Stimulated activated CD4-positive, alpha-beta T cell treated with anti-CD3 and anti-CD28 coated beads, TNF-alpha, amount 100 ng/mL, for 48 hours (primary cell): ENCODE measurements at places on chromosomes 4 and X.

DNA sequence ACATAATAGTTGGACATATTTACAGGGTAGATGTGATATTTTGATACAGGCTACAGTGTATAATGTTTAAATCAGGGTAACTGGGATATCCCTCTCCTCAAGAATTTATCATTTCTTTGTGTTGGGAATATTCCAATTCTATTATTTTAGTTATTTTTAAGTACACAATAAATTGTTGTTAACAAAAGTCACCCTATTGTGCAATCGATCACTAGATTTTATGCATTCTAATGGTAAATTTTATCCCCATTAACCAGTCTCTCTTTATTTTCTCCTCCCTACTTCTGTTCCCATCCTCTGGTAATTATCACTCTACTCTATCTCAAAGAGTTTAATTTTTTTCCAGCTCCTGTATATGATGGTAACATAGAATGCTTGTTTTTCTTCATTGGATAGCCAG, 1631.9 kb upstream of the PABPC4L start:
- DNase-seq = no peak

GRCh38 chr4:83779103-83780052, 243.5 kb downstream of the GPAT3 start:
- no peak for DNase-seq

GRCh38 chr4:169791062-169791461, 33.3 kb upstream of the HPF1 start:
- no peak for DNase-seq

DNA sequence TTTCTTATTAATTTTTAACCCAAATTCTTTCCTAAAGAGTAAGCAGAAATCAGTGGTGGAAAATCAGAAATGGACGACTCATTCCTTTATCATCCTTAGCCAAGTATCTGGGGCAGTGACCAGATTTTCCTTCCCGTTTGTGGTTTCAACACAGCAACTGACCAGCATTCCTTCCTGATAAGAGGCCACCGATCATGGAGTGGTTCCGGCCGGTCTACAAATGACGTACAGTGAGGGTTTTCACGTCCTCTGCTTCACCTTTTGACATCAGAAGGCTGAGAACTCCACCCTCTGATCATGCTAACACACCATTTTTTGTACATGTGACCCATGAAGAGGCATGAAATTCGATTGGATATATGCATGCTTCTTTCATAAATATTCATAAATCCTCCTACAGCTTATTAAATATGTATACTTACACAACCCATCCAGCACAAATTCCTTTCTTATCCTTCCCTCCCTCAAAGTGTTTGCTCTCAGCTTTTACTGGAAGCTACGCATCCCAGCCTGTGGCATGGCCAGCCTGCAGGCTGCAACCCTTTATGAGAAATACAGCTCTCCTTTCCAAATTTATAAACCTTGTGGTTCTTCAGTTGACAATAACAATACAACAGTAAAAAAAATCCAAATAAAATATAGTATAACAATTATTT, 173.0 kb upstream of the CASK start:
- no peak for DNase-seq

GRCh38 chr4:38523054-38523453, 140.9 kb upstream of the KLF3 start:
- no peak for DNase-seq

DNA sequence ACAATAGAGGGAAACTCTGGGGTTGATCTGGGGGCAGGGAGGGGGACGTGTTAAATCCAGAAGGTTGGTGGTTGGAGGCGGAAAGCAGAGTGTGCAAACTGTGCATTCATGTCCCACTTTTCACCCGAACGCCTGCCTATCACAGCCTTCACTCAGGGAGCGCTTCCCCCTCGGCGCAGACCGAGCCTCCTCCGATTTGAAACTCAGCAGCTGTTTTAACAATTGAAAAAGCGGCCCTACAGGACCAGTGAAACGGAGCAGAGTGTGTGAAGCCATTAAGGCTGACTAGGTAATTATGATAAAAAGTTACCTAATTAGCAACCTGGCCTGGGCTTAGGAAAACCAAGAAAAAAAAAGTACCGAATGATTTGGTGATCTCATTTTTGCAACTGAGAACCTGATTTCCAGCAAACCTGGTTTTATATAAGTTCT, 685 bp upstream of the NDNF start:
- DNase-seq = no peak

DNA sequence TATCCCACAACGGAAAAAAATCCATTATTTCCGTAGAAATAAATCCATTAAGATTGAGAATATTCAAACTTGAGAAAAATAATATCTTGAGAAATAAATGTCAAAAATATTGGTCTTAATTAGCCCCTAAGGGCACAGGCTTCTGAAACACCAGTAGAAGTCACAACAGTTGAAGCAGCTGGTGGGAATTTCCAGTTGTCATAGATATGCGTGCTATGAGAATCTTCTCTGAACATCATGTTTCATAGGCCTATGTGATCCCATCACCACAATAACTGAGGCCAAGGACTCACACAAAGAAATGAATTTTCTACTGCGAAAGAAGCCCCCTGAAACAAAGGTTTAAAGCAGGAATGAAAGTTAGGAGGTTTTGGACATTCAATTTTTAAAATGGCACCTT, 292.0 kb downstream of the DTHD1 start:
- no peak for DNase-seq

GRCh38 chrX:130401415-130402207, at the start of gene RBMX2:
Gene RBMX2 (plus strand): TSS chrX:130401987. CDS start chrX:130402033, 46 bp downstream.
- peak; percentile 21 for DNase-seq

GRCh38 chr4:108135549-108136209, 33.1 kb downstream of the LEF1 start:
- DNase-seq = no peak

DNA sequence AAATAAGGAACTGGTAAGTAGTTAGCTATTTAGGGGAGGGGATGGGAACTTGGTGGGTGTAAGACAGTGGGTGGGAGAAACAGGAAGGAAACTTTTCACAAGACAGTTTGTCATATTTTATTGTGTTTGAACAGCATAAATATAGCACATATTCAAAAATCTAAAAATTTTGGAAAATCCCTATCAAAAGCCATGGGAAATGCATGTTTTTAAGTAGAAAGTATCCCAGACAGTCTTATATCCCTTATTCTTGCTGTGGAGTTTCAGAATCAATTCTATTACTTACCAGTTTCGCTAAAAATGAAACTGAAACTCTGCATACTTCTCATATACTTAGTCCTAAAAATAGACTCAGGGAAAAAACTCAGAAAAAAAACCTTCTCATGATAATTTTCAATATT, 22.3 kb upstream of the RASGEF1B start:
- DNase-seq = no peak

DNA sequence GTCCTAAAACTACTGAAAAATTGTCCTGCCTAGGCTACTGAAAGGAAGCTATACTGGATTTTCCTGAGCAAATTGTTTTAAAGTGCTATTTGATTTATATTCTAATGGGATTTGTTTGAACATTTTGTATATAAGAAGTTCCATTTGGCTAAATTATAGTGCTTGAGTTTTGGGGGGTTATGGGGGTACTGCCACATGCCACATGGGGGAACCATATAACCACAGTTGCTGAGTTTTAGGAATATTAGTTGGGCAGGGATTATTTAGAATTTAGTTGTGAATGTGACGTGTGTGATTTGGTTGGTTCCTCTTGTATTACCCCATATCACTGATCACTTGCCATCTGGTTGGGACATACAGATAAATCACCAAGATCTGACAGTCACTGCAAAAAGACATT, 224.5 kb upstream of the TAPT1 start:
- no peak for DNase-seq

DNA sequence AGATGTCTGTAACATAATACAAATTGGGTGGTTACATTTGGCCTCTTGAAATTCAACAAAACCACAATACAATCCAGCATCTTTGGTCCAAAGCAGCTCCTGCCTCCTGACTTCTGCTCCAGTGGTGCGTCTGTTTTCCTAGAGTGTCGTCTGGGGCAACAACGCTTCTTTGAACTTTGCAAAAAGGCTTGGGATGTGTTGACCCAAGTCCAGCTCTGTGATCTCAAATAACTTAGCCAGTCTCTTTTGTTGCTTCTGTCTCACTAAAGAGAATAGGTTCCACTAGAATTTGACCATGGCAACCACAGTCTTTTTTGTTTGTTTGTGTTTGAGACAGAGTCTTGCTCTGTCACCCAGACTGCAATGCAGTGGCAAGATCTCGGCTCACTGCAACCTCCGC, 324.0 kb downstream of the DHRSX start:
- DNase-seq = no peak

GRCh38 chrX:19964017-19964710, 26.7 kb downstream of the BCLAF3 start:
- DNase-seq = no peak

- no peak for DNase-seq
Observed at GRCh38 chrX:9605484-9605883, 140.6 kb downstream of the TBL1X start.

DNA sequence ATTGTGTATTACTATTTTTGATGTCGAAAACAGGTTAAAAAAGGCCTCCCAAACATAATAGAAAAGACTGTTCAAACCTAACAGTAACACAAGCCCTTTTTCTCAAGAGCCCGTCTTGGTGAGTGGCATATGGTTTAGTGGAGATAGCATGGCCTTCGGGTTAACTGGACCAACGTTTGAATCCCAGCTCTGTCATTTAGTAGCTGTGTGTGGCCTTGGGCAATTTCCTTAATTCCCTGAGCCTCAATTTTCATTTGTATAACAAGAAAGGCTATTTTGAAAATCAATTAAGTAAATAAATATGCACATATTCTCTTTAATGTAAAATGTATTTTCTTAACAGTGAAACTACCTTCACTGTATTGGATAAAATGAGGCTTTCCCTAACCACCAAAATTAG, 62.3 kb downstream of the HELT start:
- DNase-seq = no peak

- no peak for DNase-seq
Observed at GRCh38 chrX:138008281-138008680, 442.4 kb downstream of the ZIC3 start.

DNA sequence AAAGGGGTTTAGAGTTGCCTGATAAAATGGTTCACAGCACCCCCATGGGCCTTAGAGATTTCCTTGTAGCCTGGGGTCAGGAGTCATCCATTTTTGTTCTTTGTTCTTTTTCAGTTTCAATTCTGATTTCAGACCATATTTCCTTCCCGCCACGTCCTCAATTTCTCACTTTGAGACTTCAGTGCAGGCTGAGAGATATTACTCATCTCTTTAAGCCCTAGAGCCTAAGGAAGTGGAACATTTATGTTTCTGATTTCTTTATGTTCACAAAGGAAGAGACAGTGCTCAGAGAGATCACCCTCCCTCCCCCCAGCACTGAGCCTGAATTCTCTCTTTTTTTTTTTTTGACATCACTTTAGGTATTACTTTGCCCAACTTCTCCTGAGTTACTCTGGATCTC, 56.3 kb downstream of the MSN start:
- peak; percentile 43 for DNase-seq

GRCh38 chrX:110669572-110669971, 126.0 kb downstream of the CHRDL1 start:
- DNase-seq = no peak

GRCh38 chr4:36115312-36115711, 129.0 kb downstream of the ARAP2 start:
- no peak for DNase-seq

- no peak for DNase-seq
Observed at GRCh38 chr4:23920716-23921446, 31.0 kb upstream of the PPARGC1A start.

DNA sequence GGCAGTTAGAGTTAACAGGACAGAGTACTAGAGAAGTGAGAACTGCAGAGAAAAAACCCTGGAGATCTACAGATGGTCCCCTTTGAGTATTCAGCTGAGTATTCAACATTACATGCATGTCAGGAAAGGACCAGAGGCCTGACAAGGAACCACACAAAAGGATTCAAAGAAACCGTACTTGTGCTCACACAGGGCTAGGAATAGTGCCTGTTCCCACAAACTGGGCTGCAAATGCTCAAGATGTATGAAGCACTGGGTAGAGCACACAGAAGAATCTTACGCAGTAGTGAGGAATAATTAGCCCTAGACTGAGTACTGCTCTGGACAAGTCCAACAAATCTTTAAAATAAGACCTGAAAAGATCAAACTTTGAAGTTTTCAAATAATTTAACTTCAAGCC, 17.6 kb downstream of the PTPN13 start:
- no peak for DNase-seq

GRCh38 chr4:96593422-96593821, 753.5 kb downstream of the PDHA2 start:
- no peak for DNase-seq

- DNase-seq = peak; percentile 48
Observed at GRCh38 chr4:122577808-122578781, 42.8 kb downstream of the IL21 start.

GRCh38 chr4:161167539-161167938, 996.3 kb downstream of the FSTL5 start:
- DNase-seq = no peak

GRCh38 chr4:142781114-142781513, 65.0 kb downstream of the INPP4B start:
- DNase-seq = no peak

- no peak for DNase-seq
Observed at GRCh38 chr4:10186228-10187214, 69.9 kb upstream of the WDR1 start.

- DNase-seq = no peak
Observed at GRCh38 chrX:38151441-38151840, 69.2 kb downstream of the SRPX start.

- DNase-seq = no peak
Observed at GRCh38 chr4:137266511-137266910, 265.8 kb downstream of the PCDH18 start.

DNA sequence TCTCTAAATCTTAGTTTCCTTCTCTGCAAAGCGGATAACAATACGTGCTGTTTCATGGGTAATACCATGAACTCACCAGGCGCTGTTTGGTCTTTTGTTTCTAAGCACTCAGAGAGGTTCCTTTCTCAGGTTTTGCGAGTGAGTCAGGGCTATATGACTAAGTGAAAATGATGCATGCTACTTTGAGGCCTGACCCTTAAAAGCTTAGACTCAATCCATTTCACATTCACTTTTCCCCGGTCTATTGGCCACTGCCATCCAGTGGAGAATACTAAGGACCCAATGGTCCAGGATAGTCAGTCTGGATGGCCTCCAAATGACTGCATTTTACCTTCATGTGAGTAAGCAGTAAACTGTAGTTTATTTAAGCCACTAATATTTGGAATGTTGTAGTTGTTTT, 400.8 kb upstream of the SLIT2 start:
- DNase-seq = no peak
